ENCODE measurements at places on chromosomes 4 and X. TPM values are rescaled to one million over a fixed set of nuclear protein-coding genes. Genes with fewer than 3 reads are reported as not detected.

- no peaks in the 10 kb centered on the region for H3K27me3 ChIP-seq
- no peaks in the 10 kb centered on the region for H3K36me3 ChIP-seq
- DNase-seq, result no peak
- peaks cover 1% of the 10 kb centered on the region for H3K4me1 ChIP-seq
- no peak overlapping the region for H3K27ac ChIP-seq
Measured at GRCh38 chr4:25919676-25920075, 5.7 kb downstream of the SMIM20 start.

DNA sequence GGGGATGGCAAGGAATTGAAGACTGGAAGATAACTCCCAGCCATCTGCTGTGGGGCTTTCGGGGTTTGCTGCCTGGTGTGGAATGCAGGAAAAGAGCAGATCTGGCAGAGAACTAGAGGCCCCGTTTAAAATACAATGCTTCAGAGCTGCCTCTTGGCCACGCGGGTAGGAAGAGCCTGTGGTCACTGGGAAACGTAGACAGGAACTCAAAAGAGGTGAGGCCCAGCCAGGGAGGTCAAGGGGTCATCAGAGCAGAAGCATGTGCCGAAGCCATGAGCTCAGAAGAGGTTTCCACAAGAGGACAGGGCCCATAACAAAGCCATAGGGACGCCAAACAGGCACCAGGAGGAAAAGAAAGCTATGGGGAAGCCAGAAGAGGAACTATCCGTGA, 14.5 kb upstream of the STS start:
- H3K27ac ChIP-seq, result no peak overlapping the region
- H3K36me3 ChIP-seq, result no peaks in the 10 kb centered on the region
- no peaks in the 10 kb centered on the region for H3K4me1 ChIP-seq
- DNase-seq, result no peak

The CCSER1 gene
- 4.7 TPM for total RNA-seq

DNA sequence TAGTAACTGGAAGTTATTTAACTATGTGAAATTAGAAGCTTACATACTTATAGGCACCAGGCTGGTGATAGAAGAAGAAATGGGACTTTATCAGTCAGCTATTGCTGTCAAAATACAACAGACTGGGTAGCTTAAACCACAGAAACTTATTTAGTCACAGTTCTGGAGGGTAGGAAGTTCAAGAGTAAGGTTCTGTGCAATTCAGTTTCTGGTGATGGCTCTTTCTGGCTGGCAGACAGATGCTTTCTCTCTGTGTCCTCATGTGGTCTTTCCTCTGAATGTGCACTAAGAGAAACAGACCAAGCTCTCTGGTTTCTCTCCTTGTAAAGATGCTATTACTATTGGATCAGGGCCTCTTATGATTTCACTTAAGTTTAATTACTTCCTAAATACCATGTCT, 92.1 kb upstream of the ANKRD50 start:
- H3K36me3 ChIP-seq, result no peaks in the 10 kb centered on the region
- no peaks in the 10 kb centered on the region for H3K4me1 ChIP-seq
- no peak overlapping the region for H3K4me3 ChIP-seq
- no peak overlapping the region for H3K27ac ChIP-seq

- no peak overlapping the region for H3K4me3 ChIP-seq
- H3K27me3 ChIP-seq, result no peaks in the 10 kb centered on the region
- H3K4me1 ChIP-seq, result peaks cover 2% of the 10 kb centered on the region
Measured at GRCh38 chr4:159204566-159204965, 101.7 kb downstream of the RAPGEF2 start.

DNA sequence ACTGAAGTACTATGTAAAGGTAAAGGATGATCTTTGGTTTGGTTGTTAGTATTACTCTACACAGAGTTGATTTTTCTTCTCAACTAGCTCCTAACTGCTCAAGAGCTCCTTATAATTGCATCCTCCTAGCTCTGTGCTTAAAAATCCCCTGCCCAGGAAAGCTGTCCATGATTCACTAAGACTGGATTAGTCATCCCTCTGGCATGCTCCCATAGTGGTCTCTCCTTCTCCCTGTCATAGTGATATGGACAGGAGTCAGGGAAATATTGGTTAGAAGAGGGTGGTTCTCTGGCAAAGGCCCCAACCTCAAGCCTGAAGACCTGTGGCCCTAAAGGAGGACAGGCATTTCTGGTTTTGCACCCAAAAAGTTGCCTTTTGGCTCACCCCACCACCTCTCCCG, 242.3 kb upstream of the KCNIP4 start:
- no peaks in the 10 kb centered on the region for H3K27me3 ChIP-seq
- no peaks in the 10 kb centered on the region for H3K4me1 ChIP-seq
- no peaks in the 10 kb centered on the region for H3K36me3 ChIP-seq
- DNase-seq, result no peak

The RNF212 gene
- total RNA-seq, result 6.2 TPM

DNA sequence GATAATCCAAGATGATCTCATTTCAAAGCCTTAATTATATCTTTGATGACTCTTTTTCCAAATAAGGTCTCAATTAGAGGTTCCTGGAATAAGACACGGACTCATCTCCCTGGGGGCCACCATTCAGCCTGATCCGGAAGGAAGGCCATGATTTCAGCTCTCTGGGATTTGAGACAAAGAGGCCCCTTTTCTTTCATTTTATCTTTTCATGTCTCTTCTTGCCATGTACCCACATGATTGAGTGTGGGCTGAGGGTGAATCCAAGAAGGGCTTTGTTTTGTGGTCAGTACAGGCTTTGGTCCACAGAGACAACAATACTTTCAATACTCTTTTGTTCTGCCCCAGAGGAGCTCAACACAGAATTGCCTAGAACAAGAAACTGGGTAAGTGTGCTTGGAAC, 261.2 kb downstream of the TRIML1 start:
- no peaks in the 10 kb centered on the region for H3K4me1 ChIP-seq
- H3K4me3 ChIP-seq, result no peak overlapping the region
- no peak overlapping the region for H3K27ac ChIP-seq
- DNase-seq, result no peak
- no peaks in the 10 kb centered on the region for H3K27me3 ChIP-seq

- DNase-seq, result no peak
- no peaks in the 10 kb centered on the region for H3K36me3 ChIP-seq
- H3K27me3 ChIP-seq, result no peaks in the 10 kb centered on the region
- H3K4me3 ChIP-seq, result no peak overlapping the region
Measured at GRCh38 chr4:132809298-132810032, 339.6 kb upstream of the PCDH10 start.

- DNase-seq, result no peak
- H3K36me3 ChIP-seq, result no peaks in the 10 kb centered on the region
- H3K27ac ChIP-seq, result no peak overlapping the region
Measured at GRCh38 chrX:87475793-87476192, 41.8 kb upstream of the KLHL4 start.

The SPATA4 gene
- not detected for total RNA-seq

GRCh38 chrX:15646543-15646942, 18.1 kb downstream of the CLTRN start:
- DNase-seq, result no peak
- H3K36me3 ChIP-seq, result no peaks in the 10 kb centered on the region
- H3K4me3 ChIP-seq, result no peak overlapping the region
- no peaks in the 10 kb centered on the region for H3K27me3 ChIP-seq
- H3K4me1 ChIP-seq, result no peaks in the 10 kb centered on the region

DNA sequence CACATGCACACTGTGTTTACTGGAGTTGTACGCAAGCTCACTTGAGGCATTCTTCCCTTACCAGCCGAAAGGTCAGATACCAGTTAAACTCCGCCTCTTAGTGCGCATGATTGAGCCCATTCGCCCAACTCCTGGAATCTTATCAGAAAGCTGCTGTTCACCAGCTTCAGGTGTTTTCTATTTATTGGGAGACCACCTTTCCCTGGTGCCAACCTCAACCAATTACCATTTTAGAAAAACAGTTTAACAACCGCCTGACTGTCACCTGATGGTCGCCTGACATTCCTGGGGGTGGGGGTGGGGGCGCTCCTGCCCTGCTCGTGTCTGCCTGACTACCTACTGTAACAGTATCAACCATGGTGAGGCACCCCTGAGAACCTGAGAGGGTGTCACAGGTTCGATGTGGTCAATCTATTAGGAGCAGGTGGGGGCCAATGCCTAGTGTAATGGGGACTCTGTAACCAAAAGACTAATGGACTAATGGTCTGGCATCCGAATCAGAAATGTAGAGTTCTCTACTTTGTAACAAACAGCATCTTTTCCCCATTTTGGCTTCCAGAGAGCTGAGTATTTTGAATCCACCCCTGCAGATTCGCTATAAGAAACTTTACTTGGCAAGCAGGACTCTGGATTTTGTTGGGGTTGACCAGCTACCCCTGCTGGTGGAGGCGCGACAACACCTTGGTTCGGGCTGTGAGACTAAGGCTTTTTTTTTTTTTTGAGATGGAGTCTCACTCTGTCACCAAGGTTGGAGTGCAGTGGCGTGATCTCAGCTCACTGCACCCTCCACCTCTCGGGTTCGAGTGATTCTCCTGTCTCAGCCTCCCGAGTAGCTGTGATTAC, 58.2 kb upstream of the ZNF157 start:
- no peak overlapping the region for H3K27ac ChIP-seq
- no peaks in the 10 kb centered on the region for H3K27me3 ChIP-seq
- peak; percentile 47 for DNase-seq
- no peaks in the 10 kb centered on the region for H3K36me3 ChIP-seq
- no peak overlapping the region for H3K4me3 ChIP-seq

GRCh38 chr4:7937006-7937405, 2.7 kb downstream of the AFAP1 start:
- peaks cover 3% of the 10 kb centered on the region for H3K4me1 ChIP-seq
- H3K36me3 ChIP-seq, result no peaks in the 10 kb centered on the region
- H3K27ac ChIP-seq, result no peak overlapping the region
- no peak overlapping the region for H3K4me3 ChIP-seq
- no peak for DNase-seq

The FAM184B gene
- total RNA-seq, result not detected

The CXCL10 gene
- total RNA-seq, result not detected

All from ovary (tissue), 10 donors.